ENCODE measurements at places on chromosomes 2 and 18.
A peak's percentile ranks its signal among the peaks of the same experiment; 100 is the strongest.

DNA sequence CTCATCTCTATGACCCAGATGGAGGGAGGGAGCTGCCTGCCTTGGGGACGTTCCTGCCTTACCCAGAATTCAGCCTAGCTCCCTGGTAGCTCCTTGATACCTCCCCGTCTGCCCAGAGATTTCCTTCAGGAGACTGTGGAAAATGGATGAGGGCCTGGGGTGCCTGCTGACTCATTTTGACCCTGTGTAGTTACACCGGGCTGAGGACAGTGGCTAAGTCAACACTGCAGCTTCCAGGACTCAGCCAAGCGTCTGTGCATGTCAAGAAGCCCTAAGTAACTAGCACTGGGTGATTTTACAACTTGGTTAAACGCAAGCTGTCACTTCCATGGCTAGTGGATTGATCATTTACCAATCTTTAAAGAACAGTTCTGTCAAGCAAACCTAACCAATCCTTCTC lies 23.3 kb upstream of the EPAS1 start:
- DNase-seq, result no peak

- DNase-seq, result peak; percentile 62
These were observed 67.0 kb downstream of the ZNF521 start for GRCh38 chr18:25284861-25285550.

- DNase-seq, result no peak
These were observed 17.3 kb downstream of the BOLA3 start for GRCh38 chr2:74130211-74130995.

DNA sequence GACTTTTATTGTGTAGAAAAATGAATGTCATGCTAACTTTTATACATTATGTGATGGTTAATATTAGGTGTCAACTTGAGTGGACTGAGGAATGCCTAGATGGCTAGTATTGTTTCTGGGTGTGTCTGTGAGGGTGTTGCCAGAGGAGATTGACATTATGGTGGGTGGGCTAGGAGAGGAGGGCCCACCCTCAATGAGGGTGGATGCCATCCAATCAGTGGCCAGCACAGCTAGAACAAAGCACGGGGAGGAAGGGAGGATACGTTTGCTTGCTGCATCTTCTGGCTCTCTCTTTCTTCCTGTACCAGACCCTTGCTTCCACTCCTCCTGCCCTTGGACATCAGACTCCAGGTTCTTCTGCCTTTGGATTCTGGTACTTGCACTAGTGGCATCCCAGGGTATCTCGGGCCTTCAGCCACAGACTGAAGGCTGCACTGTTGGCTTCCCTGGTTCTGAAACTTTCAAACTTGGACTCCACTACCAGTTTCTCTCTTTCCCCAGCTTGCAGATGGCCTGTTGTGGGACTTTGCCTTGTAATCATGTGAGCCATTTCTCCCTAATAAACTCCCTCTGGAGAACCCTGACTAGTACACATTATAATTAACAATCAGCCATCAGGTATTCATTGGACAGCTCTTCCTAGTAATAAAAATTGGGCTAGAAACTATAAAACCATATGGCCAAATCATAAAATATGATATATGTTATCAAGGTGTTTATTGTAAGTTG lies 31.7 kb upstream of the ZCCHC2 start:
- DNase-seq, result no peak

- peak; percentile 45 for DNase-seq
These were observed 83.1 kb upstream of the BZW1 start for GRCh38 chr2:200728630-200729029.

- no peak for DNase-seq
These were observed at the start of gene ALPI for GRCh38 chr2:232455426-232456255. Gene ALPI, plus strand, starts transcription at chr2:232456153. Its CDS starts 47 bp downstream, at chr2:232456200.

- no peak for DNase-seq
These were observed 107.4 kb downstream of the NCK2 start for GRCh38 chr2:105852066-105852465.

GRCh38 chr2:196618661-196619060 lies 20.9 kb upstream of the CCDC150 start:
- peak; percentile 61 for DNase-seq

GRCh38 chr2:208006337-208006736 lies 19.0 kb downstream of the PLEKHM3 start:
- no peak for DNase-seq

- DNase-seq, result peak; percentile 14
These were observed 12.6 kb downstream of the C18orf63 start for GRCh38 chr18:74328206-74328605.

DNA sequence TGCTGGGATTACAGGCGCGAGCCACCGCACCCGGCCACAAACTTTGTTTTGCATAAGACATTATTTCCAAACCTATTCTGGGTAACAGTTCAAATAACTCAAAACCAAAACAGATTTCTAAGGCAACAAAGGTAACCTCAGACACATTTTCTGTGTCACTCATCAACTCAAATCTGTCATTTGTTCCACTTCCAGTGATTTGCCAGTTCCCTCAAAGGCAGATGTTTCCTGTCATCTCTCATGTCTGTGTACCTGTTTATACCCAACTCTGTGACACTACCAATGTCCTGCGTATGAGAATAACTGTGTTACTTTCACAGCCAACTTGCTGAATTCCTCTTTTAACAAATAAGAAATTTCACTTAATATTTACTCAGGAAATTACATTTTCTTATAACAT lies 54.4 kb downstream of the SCN3A start:
- no peak for DNase-seq

- DNase-seq, result no peak
These were observed 21.8 kb upstream of the TANK start for GRCh38 chr2:161138429-161138828.

GRCh38 chr18:59458575-59458974 lies 99.5 kb upstream of the LMAN1 start:
- DNase-seq, result no peak

GRCh38 chr2:45743531-45744396 lies 92.3 kb downstream of the PRKCE start:
- peak; percentile 88 for DNase-seq

DNA sequence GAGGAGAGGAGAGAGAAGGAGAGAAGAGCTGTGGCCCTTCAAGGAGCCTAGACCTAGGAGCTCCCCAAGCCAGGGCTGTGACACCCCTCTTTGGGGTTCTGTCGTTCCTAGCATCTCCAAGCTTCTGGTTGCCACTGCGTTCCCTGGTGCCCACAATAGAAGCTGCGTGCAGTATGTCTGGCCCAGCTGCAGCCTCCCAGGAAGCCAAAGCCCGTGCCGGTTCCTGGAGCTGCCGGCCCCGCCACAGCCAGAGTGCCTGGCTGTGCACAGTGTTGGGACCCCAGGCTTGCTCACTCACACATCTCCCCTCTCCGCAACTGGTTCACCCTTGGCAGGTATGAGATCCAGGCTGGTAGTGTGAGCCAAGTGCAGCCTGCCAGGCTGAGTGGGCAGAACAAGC lies 367.7 kb upstream of the MC4R start:
- DNase-seq, result no peak

- DNase-seq, result peak; percentile 24
These were observed 200.0 kb downstream of the ZNF407 start for GRCh38 chr18:74797577-74798151.

DNA sequence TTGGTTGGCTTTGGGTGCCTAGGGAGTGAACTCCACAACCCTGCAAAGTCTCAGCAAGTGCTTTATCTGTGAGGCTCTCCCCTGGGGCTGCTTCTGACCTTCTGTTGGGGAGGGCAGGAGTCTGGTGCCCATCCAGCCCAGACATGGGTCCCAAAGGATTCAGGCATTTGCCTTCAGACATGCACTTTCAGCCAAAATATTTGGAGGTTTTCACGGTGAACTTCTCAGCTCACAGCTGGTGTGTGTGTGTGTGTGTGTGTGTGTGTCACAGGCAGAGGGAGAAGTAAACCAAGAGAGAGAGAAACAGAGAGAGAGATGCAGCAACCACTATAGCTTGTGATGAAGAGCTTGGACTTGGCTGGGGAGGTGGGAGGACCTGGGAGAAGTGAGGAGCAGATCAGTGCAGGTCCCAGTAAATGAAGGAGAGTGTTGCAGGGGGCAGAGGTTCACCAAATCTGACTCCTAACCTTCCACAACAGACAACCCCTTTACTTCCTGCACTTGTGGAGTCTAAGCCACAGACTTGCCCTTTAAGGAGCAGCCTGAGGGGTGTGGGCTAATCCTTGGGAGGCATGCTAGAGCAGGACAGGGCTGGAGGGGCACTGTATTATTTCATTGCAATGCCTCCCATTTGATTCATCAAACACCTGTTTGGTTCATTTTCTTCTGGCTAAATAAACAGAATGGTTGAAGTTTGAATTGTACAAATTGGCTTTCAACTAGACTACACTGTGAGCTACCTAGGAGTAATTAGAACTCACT lies 14.1 kb downstream of the SLC9A4 start:
- DNase-seq, result no peak

DNA sequence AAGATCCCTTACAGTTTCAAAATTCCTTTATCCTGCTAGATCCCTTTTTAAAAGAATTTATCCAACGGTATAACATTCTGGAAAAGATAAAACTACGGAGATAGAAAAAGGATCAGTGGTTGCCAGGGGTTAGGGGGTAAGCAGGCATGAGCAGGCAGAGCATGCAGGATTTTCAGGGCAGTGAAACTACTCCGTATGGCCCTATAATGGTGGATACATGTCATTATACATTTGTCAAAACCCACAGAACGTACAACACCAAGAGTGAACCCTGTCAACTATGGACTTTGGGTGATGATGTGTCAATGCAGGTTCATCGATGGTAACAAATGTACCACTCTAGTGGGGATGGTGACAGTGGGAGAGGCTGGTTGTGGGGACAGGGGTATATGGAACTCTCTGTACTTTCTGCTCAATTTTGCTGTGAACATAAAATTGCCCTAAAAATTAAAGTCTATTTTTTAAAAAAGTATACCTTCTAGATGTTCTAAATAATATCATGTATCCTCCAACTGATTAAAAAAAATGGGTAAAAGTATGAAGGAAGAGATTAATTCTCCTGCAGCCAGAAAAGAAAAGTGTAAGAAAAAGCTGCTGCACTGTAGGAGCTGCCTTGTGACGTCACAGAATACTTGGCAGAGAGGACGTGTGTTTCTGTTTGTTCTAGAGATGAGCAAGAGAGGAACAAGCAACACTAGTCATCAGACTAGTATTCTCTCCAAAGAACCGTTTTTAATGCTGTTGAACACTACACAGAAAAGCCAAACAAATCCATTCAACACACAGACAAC lies 23.6 kb downstream of the ANKRD44 start:
- DNase-seq, result peak; percentile 96

- DNase-seq, result no peak
These were observed 364.9 kb downstream of the SPAG16 start for GRCh38 chr2:213649176-213649575.

- no peak for DNase-seq
These were observed 8.7 kb upstream of the SOX11 start for GRCh38 chr2:5683471-5683870.

DNA sequence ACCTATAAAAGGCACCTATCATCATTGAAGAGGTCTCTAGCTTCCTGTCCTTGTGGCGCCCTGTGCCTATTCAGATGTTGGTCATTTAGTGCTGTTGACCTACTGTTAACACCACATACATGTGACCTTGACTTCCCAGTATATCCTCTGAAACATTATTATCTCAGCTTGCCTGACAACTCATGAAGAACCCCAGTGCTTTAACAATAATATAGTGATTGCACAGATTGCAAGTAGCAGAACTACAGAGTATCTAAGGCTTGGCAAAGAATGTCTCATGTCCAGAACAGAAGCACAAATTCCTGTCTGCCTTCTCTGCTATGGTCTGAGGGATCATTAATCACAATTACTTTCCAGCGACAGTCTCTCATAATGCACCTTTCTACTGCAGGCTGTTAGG lies 165.3 kb downstream of the LCLAT1 start:
- no peak for DNase-seq

DNA sequence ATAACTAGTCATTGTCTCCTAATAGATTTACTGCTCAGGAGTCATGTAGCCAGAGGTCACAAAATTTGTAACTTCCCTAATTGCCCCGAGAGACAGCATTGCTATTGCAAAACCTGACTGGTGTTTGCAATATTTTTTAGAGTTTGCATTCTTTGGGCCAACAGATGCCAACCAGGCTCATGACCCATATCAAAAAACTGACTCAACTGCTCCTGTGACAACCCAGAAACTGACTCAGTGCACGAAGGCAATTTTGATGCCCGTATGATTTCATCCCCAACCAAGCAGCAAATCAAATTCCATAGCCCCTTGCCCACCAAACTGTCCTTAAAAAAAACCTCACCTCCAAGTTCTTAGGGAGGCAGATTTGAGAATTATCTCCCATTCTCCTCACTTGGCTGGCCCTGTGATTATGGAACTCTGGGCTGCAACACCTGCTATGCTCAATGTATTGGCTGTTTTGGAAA lies 951.3 kb downstream of the TSN start:
- DNase-seq, result no peak

GRCh38 chr18:79816092-79816491 lies 18.4 kb downstream of the KCNG2 start:
- DNase-seq, result no peak

DNA sequence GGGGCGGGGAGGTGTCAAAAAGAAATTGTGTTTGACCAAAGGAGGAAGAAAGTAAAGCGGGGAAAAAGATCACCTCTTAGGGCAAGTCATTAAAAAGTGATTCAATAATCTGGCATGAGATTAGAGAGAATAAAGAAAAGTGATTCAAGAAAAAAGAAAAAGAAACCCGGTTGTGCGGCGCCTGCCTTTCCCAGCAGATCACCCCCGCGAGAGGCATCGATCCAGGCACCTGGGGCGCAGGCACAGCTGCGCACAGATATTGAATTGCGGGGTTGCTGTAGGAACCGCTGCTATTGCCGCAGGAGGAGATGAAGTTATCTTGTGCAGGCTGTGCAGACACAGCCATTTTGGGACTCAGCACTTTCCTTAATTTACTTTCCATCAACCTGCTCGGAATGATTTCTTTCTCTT lies 71.2 kb downstream of the PLB1 start:
- no peak for DNase-seq

DNA sequence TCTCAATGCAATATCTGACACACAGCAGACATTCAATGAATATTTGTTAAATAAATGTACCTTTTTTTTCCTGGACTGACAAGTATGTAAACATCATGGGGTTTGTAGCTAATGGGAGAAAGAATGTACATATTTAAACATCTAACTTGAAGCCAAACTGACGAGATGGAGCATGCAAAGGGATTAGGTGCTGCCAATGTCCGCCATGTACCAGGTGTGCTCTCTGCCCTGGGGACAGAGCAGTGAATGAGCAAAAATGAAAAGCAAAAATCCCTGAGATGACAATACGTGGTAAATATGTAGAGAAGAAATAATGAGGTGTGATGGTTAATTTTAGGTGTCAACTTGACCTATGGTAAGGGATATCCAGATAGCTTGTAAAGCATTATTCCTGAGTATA lies 247.4 kb upstream of the CELF4 start:
- no peak for DNase-seq

GRCh38 chr2:237451643-237452469 lies 35.2 kb upstream of the MLPH start:
- DNase-seq, result no peak

- peak; percentile 75 for DNase-seq
These were observed 34.6 kb upstream of the IMPA2 start for GRCh38 chr18:11946756-11947155.

DNA sequence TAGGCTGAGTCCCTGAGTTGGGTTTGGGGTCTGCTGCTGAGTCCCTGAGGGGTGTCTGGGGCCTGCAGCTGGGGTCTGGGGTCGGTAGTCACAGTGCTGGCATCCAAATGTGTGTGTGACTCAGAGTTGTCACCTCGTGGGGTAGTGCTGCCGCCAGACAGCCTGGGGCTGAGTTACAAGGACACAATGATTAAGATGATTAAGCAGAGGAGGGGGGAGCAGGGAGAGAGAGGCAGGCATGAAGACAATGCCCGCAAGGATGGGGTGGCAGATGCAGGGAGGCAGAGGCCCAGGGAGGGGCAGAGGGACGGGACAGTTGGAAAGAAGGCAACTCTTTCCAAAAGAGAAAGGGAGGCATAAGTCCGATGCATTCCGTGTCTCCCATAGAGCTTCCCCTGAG lies 120.2 kb downstream of the CELF4 start:
- no peak for DNase-seq

GRCh38 chr2:30280596-30281434 lies 49.5 kb downstream of the LBH start:
- no peak for DNase-seq

Data from GM23248 (cell line).